Fibroblast of lung (primary cell): ENCODE measurements at places on chromosomes 4 and X.
A peak's percentile ranks its signal among the peaks of the same experiment; 100 is the strongest.

DNA sequence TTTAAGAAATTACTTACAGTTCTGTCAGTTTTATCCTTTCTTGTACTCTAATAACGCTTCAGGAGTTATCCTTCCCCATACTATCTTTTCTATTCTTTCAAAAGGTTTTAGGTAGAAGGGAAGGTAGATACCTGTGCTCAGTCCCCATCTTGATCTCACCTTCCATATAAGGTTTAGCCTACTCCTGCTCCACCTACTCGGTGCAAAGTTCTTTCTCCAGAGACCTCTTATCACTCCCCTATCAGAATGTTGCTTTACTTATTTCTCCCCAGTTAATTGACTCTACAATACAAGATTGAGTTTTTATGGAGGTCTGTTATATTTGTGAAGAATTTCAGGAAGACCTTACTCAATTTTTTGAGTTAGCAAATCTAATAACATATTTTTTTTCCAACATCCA lies 33.9 kb downstream of the SPRY1 start:
- DNase-seq = no peak

GRCh38 chrX:97539970-97540519 lies 656.3 kb downstream of the RPA4 start:
- no peak for DNase-seq

DNA sequence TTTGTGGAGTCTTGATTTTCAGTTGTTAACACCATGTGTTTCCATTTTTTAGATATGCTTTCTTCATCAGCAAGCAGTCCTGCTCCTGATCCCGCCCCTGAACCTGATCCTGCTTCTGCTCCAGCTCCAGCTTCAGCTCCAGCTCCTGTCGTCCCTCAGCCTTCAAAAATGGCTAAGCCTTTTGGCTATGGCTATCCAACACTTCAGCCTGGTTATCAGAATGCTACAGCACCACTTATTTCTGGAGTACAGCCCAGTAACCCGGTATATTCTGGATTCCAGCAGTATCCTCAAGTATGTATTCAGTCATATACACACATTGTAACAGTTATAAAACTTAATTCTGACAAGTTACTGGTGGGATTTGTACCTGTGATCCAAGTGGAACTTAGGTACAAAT lies 60.9 kb downstream of the SEC24B start:
- DNase-seq = no peak

DNA sequence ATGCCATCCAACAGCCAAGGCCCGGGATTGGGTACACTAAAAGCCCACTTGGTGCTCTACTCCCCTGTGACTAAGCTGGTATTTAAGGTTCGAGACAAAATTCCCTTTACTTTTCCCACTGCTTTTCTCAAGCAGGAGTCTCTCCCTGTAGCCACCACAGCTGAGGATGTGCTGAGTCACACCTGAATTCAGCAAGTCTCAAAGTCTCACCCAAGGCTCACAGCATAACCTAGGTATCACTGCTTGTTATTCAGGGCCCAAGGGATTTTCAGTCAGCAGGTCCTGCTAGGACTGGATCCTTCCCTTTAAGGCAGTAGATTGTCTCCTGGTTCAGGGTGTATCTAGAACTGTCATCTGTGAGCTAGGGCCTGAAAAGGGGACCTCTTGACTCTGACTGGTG lies 39.2 kb downstream of the FMR1NB start:
- no peak for DNase-seq

DNA sequence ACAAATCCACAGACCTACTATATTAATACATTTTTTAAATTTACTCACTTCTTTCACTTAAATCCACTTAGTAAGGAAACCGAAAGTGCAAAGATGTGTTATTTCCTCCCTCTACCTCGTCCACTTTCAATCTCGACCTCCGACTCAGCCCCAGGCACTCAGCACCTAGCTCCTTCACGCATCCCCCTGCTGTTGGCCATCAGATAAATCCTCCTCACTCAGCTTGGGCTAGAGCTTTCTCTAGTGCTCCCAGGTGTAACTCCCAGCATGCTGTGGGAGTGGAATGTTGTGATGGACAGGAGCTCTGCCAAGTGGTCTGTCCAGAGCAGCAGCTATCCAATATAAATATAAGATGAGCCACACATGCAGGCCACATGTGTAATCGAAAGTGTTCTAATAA lies 26.7 kb upstream of the TEC start:
- DNase-seq = no peak

- DNase-seq = peak; percentile 39
These were observed 523.5 kb downstream of the CFAP47 start for GRCh38 chrX:36443007-36443406.

GRCh38 chrX:9677098-9677739 lies 88.4 kb downstream of the GPR143 start:
- DNase-seq = peak; percentile 32

DNA sequence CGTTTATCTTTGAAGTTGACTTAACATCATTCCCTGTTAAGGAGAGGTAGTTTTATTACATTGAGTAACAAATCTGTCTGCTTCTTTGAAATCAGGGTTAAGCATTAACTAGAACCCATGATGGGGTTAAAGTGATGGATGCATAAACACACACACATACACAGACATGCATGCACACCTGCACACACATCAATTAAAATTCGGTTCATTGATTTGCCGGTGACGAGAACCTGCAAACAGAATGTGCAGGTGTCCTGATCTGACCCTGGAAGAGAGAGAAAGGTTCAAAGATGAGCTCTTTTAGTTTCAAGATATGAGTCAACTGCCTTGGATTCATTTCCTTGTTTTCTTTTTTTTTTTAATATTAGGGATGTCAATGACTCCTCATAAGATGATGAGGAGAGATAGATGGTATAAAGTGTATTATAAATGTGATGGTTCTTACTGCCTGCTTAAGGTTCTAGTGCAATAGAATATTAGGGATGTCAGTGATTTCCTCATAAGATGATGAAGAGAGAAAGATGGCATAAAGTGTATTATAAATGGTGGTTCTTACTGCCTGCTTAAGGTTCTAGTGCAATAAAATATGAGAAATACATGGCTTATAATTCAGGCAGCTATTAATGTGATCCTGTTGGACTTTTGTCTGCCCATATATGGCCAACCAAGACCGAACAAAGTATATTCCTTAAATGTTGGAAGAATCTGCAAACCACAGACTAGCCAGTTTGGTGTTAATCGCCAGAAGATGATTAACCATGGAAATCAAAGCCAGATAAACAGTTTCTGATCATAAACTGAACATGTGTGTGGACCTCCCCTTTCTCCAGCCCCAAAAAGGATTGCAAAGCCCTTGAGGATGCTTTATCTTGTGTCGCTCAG lies 14.1 kb upstream of the CD99 start:
- peak; percentile 73 for DNase-seq

DNA sequence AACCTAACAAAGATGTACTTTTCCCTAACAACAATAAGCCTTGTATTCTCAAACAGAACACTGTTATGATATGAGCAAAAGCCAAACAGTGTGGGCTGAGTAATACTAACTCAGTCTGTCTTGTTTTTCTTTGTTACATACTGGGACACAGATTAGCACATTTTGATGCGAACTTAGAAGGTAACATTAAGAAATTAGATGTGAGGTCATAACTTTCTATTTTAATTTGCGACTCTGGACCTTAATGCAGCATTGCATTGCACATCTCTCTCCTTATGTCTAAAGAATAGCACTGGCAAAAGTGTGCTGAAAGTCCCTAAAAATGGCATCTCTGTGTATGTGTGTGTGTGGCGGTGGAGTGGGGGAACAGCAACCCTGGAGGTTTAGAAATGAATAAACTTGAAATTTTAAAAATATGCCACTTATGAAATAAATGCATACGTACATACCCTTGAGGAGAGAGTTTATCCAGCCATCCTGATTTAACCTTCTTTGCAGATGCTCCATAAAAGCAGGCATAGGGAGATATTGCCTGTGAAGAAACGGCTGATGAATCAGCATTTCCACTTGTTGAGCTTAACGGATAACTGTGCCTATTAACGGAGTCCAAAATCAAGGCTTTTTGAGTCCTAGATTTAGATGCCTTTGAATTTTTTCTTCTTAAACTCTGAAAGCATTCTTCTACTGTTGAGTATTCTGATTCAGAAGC lies 34.2 kb downstream of the ARAP2 start:
- no peak for DNase-seq

GRCh38 chr4:121034017-121034416 lies 38.3 kb downstream of the NDNF start:
- DNase-seq = peak; percentile 82

GRCh38 chrX:100650841-100651240 lies 6.8 kb downstream of the SRPX2 start:
- DNase-seq = no peak

- no peak for DNase-seq
These were observed 22.1 kb downstream of the DOK7 start for GRCh38 chr4:3485011-3485791.

- peak; percentile 69 for DNase-seq
These were observed 407.3 kb downstream of the MAPK10 start for GRCh38 chr4:85952528-85952927.

DNA sequence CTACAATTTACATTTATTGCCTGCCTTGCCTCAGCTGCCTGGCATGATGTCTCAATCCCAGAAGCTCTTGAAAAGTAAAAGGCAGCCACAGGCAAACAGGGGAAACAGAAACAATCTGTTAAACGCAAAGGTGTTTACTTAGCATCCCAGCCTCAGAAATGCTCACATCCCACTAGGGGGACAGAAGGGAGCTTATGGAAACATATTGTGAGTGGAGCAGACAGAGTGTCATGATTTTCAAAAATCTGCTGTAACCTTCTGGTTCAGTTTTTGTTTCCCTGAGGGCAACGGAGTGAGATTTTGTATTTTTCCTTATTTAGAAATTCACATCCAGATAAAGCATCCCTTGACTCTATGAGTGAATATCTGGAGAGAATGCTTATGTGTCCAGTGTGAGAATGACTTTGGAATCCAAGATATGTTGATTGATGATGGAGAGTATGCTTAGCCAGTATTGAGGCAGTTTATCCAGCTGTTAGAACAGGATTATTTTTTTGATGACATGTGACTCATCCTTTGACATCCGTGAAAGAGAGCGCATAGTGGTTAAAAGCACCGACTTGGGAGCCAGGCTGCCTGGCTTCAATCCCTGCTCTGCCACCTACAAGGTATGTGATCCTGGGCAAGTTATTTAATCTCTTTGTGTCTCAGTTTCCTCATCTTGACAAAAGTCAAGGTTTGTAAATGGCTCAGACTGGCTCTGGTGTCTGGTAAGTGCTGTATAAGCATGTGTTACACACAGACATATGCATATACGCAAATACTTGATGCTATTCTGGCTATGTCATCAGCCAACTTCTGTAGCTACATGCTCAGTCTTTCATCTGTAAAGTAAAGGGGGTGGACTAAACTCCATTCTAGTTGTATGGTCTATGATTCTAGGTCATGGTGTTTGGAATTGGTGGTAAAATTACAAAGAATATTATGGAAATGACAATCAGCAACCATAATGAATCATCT lies 381.2 kb downstream of the RAPGEF2 start:
- peak; percentile 58 for DNase-seq

DNA sequence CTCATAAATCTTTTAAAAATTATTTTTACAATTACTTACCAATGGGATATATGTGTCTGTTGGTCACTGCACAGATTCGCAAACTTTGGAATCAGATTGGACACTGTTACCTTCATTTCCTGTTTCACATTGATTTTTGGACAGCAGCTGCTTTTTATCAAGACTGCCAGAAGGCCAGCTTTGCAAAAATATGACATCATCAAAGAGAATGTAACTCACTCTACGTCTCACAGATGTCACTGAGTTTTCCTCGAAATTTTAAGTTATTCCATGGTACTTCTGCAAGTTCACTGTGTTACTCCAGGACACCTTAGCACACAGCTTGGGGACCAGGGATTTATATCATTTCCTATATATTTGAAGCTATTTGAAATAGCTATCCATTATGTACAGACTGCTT lies 31.8 kb upstream of the MAGEB2 start:
- no peak for DNase-seq

- no peak for DNase-seq
These were observed 204.4 kb upstream of the MAMLD1 start for GRCh38 chrX:150158554-150159332.

DNA sequence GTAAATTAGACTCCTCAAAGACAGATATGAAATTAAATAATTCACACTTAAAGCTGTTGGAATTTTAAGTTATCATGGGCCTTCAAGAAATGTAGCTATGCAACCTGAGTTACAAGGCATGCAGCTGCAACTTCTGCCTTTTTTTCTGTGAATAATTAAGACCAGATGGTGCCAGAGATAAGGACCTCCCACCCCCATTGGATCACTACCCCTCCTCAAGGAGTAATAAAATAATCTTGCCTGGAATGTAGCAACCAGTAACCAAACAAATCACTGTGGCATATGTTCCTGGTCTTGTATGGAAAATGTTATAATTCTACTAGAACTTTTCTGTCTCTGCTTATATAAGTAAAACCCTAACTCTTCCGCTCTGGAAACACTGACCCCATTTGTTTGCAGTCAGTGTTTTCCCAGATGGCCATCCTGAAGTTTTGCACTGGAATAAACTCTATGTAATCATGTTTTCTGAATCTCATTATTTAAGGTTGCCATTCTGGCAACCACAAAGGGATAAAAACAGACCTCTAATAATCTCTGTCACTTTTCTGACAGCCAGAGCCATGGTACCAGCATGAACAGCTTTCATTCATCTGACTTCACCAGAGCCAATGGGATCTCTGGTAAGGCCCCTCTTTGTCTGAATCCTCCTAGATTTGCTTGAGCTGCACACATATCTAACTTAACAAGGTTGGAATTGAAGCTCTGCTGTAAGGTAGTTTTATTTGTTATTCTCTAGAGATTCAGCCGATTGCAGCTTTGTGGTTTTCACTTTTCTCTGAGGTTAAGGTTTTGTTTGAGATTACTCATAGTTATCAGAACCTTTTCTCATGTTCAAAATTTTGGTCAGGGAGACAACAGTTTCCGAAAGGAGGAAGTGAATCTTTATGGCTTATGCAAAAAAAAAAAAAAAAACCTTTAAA lies 274.6 kb downstream of the NAF1 start:
- no peak for DNase-seq

DNA sequence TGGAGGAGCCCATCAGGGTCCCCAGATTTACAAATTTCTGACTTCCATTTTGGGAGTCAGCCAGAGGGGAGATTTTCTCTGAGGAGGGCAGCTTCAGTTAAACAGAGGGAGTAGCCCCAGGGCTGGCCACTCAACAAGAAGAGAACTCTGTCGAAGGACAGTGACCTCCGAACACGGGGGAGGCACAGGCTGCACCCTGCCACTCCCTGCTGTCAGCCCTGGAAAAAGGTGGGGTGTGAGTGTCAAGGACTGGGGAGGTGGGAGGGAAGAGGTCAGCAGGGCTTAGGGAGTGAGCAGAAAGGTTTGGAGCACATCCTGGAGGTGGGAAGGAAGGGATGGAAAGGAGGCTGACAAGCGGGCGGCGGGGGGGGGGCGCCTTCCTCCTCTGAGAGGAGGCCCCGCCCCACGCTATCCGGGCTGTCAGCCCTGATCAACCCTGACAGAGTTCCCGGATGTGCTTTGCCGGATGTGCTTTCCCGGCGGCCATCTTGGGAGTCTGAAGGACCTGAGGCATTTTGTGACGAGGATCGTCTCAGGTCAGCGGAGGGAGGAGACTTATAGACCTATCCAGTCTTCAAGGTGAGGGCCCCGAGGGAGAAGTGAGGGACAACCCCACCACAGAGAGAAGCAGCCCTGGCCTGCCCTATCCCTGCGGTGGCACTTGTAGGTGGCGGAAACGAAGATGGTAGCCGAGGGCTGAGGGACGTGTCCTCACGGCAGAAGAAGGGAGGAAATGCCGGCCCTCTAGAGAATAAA lies at the start of gene MAGEC1:
Gene MAGEC1 (plus strand): TSS at position 495 of the 756 bp plus-strand sequence. CDS start 1,179 bp downstream, outside the sequence.
- no peak for DNase-seq
